ENCODE measurements at places on chromosomes 3 and 15.

DNA sequence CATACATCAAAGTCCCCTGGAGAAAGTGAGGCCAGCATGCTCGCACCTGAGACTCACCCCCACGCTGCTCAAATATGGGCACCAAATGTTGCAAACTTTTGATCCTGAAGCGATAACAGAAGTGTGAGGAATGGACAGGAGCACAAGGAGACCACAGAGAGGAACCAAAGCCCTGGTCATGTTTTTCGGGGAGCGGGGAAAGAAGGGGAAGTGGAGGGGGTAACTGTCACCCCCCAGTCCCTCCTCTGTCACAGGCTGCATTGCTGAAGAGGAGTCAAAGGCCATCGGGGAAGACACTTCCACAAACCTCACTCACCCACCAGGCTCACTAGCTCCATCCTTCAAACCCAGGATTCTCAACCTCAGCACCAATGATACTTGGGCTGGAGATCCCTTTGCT, 182.4 kb downstream of the UACA start:
- peak; percentile 47 for DNase-seq

GRCh38 chr3:58308728-58309127, 2.4 kb downstream of the HTD2 start:
- DNase-seq, result no peak

DNA sequence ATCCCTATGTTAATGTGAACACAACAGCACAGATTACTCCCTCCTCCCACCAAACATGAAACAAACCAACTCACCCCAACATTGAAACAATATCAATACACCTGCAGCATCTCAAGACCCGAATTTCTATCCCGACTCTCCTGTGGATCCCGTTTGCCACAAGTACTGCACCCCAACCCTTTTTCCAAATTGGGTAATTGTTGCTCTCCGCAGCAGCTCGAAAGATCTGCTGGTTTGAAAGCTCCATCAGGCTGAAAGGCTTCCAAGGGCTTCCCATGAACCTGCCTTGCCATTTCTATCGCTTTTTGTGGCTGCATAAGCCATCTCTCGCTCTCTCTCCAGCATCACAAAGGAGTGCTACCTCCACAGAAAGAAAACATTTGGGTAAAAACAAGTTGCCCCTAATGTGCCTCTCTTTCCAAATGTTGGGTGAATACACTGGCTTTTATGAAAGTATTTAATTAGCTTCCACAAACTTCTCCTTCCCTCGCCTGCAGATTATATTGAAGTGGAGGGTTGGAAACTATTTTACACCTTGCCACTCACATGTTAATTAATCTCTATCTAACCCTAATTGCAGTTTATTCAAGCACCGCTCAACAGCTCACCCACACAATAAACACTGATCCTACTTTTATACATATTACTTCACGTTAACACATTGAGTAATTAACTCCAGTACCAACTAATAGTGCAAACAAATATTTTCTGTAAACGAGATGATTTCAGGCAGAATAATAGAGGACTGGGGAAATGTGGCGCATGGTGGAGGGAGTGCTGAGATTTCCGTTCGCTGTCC, 2.5 kb upstream of the FEZF2 start:
- DNase-seq, result no peak

GRCh38 chr15:40471808-40472150, 995 bp downstream of the CHST14 start:
- DNase-seq, result no peak

DNA sequence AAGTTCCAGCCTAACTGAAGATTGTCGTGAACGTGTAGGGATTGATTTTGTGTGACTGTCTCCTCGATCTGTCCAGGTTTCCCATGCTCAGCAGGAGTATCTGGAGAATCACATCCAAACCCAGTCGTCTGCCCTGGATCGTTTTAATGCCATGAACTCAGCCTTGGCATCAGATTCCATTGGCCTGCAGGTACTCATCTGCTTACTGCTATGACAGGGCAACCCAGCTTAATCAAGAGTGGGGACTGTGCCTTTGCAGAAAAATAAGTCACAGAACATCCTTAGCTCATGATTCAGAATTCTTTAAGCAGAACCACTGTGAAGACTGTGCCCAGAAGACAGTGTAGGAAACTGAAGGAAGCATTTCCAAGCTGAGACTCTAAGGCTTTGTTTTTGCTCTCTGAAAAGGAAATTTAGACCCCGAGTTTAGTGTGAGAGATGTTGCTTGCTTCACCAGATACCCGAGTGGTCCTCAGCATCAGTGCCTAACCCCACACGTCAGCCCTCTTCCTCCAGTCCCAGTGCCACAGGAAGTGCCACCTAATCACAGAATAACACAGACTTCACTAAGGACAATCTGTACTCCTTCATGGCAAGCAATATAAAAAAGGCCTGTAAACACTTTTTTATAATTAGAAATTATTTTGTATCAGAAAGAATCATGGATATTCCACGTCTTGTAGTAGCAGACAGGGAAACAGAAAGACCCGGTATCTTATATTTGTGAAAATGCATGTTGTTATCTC, 34.2 kb downstream of the MYZAP start:
- no peak for DNase-seq

DNA sequence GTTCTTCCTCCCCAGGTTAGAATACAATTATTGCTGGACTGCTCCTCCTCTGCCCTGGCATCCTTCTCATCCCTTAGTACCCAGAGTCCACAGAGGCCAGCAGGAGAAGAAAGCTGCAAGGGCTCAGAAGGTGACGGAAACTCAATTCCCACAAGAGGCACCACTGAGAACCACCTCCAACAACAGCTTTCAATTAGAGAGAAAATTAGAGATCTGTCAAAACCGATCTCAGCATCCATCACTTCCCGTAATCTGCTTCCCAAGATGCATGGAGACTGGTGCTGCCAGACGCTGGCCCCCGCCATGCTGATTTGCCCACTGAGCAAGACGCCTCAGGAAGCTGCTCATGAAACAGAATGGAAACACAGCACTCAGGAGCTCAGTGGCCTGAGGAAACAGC, 135.0 kb upstream of the PRICKLE2 start:
- no peak for DNase-seq

DNA sequence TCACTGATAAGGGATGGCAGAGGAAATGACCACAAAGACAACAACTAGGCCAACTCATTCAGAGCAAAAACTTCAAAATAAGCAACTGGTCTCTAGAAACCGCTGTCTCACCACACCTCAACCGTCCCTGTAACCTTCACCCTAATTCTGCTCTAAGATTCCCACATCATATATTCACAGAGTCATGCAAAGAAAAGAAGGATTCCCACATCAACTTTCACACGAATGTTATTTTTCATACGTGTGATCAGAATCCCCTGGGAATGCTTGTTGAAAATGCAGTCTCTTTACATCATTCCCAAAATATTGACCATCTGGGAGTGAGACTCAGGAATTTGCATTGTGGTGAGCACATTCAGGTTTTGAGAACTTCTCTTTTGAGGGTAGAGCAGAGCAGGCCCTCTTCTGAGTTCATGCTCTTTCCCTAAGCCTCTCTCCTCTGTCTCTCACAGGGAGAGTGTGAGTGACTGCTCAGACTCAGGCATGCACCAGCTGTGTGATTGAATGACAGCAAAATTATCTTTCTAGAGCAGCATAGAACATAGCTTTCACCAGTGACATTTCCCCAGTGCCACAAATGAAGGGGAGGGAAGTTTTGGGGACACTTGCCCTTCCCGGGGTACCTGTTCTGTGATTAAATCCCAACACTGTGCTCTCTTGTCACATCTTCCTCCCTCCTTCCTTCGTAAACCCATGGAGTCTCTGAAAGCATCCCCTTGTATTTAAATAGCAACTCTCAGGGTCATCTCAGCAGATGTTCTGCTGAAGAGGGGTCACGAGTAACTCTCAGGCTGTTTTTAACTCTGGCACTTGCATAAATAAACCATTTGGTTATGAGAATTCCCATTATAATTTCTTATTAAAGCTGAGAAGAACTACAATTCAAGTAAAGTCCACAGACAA, 170.9 kb downstream of the PLCL2 start:
- no peak for DNase-seq

GRCh38 chr3:147733217-147733616, 324.1 kb downstream of the ZIC1 start:
- no peak for DNase-seq

DNA sequence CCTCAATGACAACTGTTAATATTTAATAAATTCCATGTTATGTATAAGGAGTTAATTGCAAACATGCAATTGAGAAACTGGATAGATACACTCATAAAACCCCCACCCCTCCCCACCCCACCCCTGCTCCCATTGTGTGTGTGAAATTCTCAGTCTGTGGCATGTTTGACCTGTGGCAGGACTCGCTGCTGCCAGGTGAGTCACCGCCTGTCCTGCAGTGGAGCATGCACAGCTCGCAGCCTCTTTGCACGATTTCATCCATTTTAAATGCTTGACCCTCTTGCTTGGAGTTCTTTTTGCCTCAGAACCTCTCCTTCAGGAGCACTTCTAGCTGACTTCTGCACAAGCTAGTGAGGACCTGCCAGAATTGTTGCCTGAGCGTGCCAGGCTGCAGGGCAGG, 5.3 kb upstream of the APEH start:
- no peak for DNase-seq

- no peak for DNase-seq
Measured at GRCh38 chr3:8871306-8871705, 92.0 kb downstream of the RAD18 start.

Measured in KBM-7 (cell line).